BJ (cell line): ENCODE measurements at places on chromosomes 11 and 22.

DNA sequence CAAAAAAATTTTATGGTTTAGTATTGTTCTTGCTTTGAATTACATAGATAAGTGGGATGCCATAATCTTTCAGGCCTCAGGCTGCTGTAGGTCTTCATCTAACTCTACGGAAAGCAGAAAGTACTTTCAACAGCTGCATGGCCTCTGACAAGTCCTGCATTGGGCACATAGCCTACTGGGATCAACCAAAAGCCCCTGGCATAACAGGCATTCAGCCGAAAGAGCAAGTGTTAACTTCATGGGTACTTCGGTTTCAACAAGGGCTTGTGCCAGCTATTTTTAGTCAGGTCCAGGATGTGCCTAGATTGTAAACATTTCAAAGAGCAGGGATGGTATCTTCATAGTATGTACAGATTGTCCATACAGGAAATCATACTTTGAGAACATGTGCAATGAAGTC lies 3.1 kb downstream of the SLN start:
- no peak for DNase-seq

GRCh38 chr11:57279116-57279515 lies 42.1 kb upstream of the APLNR start:
- DNase-seq, result no peak

DNA sequence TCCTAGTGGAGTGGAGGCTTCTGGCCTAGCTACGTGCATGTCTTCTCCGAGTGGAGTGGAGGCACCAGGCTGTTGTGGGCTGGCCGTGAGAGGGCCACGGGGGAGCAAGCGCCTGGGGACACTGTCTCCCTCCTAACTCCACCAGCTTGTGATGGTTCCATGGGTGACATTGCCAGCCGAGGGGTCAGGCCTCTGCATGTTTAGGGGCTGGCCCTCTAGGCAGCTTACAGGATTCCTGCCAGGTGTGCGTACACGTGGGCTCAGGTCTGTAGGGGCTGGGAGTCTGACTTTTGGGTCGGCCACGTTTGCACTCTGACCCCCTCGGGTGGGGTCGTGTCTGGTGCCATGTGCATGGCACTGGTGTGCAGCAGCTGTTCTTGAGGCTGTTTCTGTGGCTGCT lies 31.6 kb downstream of the TBC1D22A start:
- no peak for DNase-seq

DNA sequence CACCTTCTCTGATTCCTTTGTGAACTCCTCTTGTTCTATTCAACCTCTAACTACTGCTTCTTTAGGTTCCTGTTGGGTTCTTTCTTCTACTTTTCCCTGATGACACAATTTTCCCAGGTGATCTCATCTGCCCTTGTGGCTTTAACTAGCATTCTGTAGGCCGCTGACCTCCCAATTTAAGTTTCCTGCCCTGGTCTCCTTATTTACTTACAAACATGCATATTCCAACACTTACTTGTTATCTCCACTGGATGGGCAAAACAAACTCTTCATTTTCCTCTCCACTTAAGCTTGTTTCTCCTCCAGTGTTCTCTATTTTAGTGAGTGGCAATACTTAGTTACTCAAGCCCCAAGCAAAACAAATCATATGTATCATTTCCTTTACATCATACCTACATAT lies 734.5 kb downstream of the METTL15 start:
- no peak for DNase-seq

- DNase-seq, result no peak
Observed at GRCh38 chr22:29226351-29226981, 20.8 kb downstream of the EMID1 start.

DNA sequence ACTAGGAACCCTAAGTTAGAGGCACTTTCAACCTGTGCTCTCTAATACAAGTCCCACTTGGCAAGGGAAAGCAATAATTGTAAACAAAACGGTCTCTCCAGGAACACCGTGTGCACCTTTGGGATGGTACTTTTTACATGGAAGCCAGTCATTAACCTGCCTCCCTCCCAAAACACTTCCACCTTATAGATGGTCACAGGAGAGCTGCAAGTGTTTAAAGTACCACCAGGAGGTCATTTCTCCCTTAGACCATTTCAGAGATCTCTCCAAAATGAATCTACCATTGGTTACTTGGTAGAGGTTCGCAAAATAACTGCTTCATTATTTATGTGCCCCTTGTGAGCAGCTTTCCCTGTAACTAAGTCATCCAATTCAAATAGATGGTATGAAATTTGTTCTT lies 375.3 kb downstream of the DYNC2H1 start:
- no peak for DNase-seq

GRCh38 chr11:27505781-27506180 lies 788 bp downstream of the LIN7C start:
- DNase-seq, result no peak

DNA sequence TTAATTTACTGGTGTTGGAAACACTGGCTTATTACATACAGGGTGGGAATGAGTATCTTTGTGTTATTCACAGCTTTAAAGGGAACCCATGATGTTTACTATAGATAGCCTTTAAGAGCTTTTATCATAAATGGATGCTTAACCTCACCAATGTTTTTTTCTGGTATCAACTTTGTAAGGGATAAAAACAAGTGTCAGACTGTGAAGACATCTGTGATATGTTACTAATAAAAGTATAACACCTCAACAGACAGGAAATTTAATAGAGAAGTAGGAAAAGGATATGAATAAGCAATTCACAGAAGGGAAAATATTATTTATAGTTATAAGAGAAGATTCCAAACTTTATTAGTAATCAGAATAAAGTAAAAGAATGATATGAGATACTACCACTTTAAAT lies 46.3 kb downstream of the ACAT1 start:
- no peak for DNase-seq

- DNase-seq, result no peak
Observed at GRCh38 chr22:50105208-50106100, 15.6 kb downstream of the MOV10L1 start.

GRCh38 chr11:69969890-69970784 lies 108.0 kb upstream of the ANO1 start:
- no peak for DNase-seq

DNA sequence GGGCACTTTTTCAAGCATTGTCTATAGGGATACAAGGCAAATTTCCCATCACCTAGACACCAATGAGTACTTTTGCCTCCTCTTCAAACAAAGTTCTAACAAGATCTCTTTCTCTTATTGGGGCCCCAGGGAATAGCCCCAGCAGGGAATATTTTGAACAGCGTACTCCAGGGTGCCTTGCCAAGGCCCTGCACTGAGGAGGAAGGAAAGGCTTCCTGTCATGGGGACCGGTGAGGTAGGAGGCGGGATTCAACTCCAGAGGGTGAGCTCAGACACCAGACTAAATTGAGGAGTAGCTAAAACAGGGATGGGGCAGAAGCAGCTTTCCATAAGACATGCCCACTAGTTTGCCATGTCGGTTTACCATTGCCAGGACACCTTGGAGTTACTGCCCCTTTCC lies 28.0 kb upstream of the OR56B4 start:
- no peak for DNase-seq

GRCh38 chr22:34210301-34210700 lies 290.0 kb upstream of the LARGE1 start:
- no peak for DNase-seq

DNA sequence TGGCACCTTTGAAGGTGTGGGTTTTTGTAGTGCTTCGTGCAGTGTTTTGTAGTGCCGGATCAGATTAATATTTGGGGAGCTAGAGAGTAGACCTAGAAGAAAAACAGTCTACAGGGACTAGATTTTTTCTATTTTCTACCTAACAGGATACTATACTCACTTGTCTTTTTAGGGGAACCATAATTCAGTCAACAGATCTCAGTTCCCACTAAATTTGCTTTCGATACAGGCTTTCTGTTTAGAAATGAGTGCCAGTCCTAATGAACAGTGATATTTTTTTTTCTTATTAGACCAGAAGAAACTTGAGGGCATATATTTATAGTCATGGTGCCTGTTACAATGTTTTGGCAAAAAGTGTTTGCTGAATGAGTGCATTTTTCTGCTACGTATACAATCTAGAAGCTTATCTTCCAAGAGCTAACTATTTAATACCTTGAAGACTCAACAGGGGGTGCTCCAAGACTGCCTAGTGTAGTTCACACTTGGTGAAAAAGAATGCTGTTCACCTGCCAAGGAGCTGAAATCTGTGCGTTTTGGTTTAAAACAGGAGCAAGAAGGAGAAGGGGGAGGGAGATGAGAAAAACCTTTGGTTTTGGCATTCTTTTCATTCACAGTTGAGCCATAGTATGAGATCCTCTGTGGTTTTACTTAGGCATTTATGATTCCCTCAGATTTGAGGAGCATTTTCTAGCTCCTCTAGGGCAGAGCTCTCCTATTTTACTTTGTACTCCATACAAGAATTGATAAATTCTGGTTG lies 44.9 kb upstream of the VSTM5 start:
- DNase-seq, result peak; percentile 53

GRCh38 chr11:30917859-30918478 lies 331.8 kb upstream of the MPPED2 start:
- DNase-seq, result no peak

GRCh38 chr11:35415487-35415886 lies 3.9 kb downstream of the SLC1A2 start:
- no peak for DNase-seq

GRCh38 chr22:43247546-43248260 lies 60.8 kb upstream of the TTLL12 start:
- no peak for DNase-seq
